ENCODE measurements at places on chromosomes 13 and 19.

DNA sequence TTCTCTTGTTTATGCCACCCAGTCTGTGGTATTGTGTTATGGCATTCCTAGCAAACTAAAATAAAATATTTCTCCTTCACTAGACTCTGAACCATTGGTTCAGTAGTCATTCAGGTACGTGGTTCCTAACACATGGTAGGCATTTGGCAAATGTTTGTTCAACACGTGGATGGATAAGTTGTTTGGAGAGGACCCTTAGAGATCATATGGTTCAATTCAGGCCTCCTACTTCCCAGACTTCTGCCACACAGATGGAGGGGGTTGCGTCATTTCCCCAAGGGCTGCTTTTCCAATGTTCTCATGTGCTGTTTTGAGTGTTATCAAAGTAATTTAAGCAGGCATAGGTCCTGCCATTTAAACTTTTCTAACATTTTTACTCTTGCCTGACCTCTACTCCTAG lies 6.7 kb downstream of the CXCL17 start:
- DNase-seq = no peak

- DNase-seq = no peak
Observed at GRCh38 chr19:51595190-51596175, 24.4 kb downstream of the ZNF175 start.

DNA sequence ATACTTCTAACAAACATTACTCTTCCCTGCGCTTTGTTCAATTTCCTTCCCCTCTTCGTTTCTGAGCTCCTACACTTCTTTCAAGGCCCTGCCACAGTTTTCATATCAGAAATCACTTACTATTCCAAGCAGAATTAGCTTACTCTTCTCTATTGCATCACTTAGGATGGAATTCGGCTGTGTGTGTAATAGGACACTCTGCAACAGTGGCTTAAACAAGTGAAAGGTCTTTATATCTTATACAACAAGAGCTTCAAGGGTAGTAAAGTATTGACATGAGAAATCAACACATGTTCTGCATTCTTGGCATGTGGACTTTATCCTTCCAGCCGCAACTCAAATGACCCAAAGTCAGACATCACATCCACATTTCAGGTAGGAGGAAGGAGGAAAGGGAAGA lies 279.6 kb downstream of the PCDH20 start:
- DNase-seq = no peak

- no peak for DNase-seq
Observed at GRCh38 chr13:33543089-33543459, 257.5 kb upstream of the STARD13 start.

DNA sequence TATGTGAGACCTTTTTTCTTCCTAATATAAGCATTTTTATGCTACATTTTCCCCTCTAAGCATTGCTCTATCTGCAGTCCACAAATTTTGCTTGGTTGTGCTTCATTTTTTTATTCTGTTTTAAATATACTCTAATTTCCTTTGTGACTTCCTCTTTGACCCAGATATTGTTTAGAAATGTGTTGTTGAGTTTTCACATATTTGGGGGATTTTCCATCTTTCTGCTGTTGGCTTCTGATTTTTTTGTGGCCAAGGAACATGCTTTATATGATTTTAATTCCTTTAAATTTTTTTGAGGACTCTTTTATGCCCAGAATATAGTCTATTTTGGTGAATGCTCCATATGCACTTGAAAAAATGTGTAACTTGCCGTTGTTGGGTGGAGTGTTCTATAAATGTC lies 22.9 kb downstream of the UBAC2 start:
- DNase-seq = no peak

GRCh38 chr13:101059793-101060192 lies 356.5 kb downstream of the NALCN start:
- no peak for DNase-seq

GRCh38 chr19:28966737-28967399 lies 246.1 kb downstream of the UQCRFS1 start:
- DNase-seq = no peak

GRCh38 chr13:65826657-65827056 lies 1403.5 kb downstream of the PCDH9 start:
- no peak for DNase-seq

DNA sequence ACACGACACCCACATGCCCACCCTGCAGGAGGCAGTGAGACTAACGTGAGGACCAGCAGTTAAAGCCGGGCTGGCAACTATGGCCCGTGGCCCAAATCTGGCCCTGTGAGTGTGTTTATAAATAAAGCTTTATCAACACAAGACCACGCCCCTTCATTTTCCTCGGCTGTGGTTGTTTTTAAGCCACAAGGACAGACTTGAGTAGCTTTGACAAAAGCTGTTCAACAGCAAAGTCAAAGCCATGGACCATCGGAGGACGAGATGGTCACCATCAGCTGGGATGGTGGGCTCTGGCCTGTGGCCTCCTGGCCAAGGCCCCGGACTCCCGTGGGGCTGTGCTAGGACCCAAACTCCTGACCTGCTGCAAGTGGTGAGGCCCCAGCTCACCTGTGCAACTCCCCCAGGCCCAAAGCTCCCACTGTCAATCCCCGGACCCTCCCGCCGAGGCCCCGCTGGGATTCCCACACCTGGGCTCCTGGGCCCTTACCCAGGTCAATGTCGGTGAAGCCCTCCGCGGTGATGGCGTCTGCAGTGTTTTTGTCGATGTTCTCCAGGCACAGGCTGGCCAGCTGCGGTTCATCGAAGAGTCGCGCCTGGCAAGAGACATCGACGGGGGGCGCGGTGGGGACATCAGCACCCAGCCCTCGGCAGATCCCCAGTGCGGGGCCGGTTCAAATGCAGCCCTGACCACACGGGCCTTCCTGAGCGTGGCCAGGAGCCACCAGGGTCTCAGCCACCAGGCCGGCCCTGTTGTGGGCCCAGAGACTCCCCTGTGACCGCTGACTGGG lies 25.1 kb downstream of the BTBD2 start:
- DNase-seq = no peak

DNA sequence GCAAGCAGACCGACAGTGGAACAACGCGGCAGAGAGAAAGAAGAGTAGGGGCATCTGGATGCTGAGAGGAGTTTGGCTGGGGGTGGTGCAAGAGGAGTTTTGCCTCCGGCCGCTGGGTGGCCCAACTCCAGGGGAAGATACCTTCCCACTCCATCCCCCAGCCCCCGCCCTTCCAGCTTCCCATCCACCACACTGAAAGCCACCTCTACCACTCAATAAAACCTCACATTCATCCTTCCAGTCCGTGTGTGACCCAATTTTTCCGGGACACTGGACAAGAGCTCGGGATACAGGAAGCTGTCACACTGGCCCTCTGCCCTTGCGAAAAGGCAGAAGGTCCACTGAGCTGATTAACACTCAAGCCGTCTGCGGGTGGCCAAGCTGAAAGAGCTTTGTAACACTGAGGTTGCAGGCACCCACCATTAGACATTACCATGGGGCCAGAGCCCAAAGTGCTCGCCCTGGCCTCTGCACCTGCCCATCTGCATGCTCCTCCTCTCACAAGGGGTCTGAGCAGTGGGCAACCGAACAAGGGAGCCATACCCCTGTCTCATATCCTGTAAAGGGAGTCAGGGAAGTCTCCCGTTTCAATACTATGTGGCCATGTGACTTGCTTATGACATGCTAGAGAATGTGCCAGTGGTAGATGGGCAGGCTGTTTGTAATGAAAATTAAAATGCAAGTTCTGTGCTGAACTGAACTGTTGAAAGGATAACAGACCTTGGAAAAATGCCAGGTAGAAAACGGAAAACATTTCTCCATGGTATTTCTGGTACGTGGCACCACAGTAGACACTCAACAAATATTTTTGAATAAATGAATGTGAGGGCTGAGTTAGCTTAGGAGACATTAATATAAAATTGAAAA lies 205.1 kb upstream of the STARD13 start:
- no peak for DNase-seq

DNA sequence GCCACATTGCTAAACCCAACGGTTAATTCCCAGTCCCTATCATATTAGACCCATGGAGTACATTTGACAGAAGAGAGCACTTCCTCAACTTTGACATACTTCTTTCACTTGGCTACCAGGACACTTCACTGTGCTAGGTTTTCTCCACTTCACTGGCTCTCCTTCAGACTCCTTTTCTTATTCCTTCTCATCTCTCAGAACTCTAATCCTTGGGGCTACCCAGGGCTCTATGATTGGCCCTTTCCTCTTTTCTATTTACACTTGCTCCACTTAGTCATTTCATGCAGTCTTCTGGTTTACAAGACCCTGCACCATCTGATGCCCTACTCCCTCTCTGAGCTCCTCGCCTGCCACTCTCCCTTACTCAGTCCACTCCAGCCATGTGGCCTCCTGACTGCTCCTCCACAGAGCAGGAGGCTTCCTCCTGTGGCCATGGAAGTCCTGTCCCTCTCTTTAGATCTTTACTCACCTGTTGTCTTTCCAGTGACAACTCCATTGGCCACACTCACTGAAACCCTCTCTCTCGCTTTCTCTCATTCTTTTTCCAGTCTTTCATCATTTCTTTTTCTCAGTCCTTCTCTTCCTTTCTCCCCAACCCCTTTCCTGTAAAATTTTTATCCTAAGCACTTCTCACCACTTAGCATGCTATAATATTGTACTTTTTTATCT lies 90.4 kb downstream of the TBC1D4 start:
- no peak for DNase-seq

DNA sequence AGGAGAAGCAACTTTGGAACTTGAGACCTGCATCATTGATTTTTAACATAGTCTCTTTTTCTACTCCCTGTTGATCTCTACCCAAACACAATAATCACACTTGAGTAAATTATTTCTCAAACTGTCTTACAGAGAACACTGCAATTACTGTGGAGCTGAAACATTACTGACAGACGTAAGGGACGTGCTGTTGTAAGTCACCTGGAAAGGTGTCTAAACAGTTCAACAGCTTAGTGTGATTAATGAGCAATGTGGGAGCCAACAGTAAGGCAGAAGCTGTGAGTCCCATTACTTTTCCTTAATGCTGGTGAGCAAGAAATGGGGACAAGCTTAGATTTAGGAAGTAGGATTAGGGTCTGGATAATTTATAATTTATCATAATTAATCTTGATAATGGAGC lies 265.7 kb downstream of the DLEU7 start:
- DNase-seq = no peak

GRCh38 chr13:73984949-73985691 lies 149.1 kb downstream of the KLF12 start:
- peak; percentile 92 for DNase-seq

DNA sequence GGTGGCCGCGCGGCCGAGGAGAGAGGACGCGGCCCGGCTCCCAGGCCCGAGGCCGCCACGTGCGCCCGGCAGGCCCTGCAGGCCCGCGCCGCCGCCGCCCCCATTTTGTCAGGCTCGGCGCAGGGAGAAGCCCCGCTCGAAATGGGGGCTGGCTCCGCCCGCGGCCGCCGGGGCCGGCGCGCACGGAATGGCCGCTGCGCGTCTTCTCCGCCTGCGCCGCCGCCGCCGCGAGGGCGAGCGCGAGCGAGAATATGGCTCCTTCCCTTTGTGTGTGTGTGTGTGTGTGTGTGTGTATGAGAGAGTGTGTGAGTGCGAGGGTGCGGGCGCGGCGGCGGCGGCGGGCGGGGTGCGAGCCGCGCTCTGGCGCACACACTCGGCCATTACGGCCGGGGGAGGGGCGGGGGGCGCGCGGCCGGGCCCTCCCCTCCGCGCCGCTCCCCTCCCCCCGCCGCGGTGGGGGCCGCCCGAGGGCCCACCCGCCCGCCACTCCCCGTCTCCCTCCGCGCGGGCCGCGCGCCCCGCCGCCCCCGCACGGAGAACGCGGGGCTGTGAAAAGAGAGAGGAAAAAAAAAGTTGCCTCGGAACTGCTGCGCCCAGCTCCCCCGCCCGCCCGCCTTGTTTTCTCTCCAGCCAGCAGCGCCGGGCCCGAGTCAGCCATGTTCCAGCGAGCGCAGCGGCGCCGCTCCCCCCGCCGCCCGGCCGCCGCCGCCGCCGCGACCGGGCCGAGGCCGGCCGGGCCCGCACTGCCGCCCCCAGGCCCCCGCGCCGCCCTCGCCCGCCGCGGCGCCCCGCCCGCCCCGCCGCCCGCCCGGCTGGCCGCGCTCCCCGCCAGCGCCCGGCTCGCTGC lies 1.0 kb downstream of the HMGB1 start:
- peak; percentile 75 for DNase-seq

DNA sequence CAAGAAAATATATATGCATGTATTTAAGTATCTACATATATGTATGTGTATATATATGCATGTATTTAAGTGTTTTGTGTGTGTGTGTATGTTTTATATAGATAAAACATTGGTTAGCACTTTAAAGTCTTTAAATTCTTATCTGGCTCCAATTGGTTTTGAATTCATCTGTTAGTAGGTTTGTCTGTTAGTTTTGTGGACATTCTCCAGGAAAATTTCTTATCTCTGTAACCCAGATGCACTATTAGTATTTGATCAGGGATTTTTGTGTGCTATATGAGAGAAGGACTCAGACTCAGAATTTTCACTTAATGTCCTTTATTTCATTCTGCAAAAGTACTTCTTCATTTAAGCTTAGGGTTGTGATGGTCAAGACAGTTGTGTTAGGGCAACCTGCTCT lies 103.1 kb downstream of the ITGBL1 start:
- no peak for DNase-seq

GRCh38 chr13:35164324-35164932 lies 222.4 kb downstream of the NBEA start:
- DNase-seq = no peak

Data from stimulated activated naive CD4-positive, alpha-beta T cell (primary cell).